ENCODE measurements at places on chromosomes 7 and 10. TPM values are rescaled to one million over a fixed set of nuclear protein-coding genes. Genes with fewer than 3 reads are reported as not detected.
A peak's percentile ranks its signal among the peaks of the same experiment; 100 is the strongest.

GRCh38 chr10:78405736-78406135, 372.1 kb downstream of the RPS24 start:
- H3K27ac ChIP-seq = no peak overlapping the region
- H3K4me1 ChIP-seq = no peaks in the 10 kb centered on the region
- DNase-seq = peak; percentile 29
- no peak overlapping the region for H3K4me3 ChIP-seq
- H3K27me3 ChIP-seq = no peaks in the 10 kb centered on the region

- DNase-seq = no peak
- H3K4me3 ChIP-seq = no peak overlapping the region
- no peaks in the 10 kb centered on the region for H3K27me3 ChIP-seq
Observed at GRCh38 chr7:152513861-152514770, 78.3 kb upstream of the KMT2C start.

GRCh38 chr7:82347808-82348207, 95.8 kb downstream of the CACNA2D1 start:
- no peak for DNase-seq
- no peak overlapping the region for H3K27ac ChIP-seq
- no peaks in the 10 kb centered on the region for H3K36me3 ChIP-seq
- no peak overlapping the region for H3K4me3 ChIP-seq

- H3K36me3 ChIP-seq = no peaks in the 10 kb centered on the region
- DNase-seq = no peak
- H3K27me3 ChIP-seq = no peaks in the 10 kb centered on the region
- no peaks in the 10 kb centered on the region for H3K4me1 ChIP-seq
- H3K27ac ChIP-seq = no peak overlapping the region
Observed at GRCh38 chr10:75375838-75376237, 25.7 kb downstream of the ZNF503 start.

DNA sequence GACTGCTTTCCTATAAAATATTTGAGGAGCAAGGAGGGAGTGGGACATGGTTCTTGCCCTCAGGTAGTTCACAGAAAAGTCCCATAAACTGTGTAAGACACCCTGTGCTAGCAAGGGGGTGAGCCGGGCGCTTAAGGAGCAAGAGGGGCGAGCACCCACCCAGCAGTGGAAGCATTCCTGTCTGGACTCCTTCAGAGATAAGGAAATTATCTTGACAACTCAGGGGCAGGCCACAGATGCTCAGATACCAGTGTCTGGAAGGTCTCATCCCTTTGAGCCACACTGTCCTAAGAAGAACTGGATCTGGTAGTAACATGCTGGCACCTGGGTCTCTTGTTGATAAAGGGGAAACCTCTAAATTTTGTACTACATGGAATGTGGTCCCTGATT, 54.1 kb downstream of the DAGLB start:
- H3K4me3 ChIP-seq = no peak overlapping the region
- peaks cover 8% of the 10 kb centered on the region for H3K4me1 ChIP-seq

DNA sequence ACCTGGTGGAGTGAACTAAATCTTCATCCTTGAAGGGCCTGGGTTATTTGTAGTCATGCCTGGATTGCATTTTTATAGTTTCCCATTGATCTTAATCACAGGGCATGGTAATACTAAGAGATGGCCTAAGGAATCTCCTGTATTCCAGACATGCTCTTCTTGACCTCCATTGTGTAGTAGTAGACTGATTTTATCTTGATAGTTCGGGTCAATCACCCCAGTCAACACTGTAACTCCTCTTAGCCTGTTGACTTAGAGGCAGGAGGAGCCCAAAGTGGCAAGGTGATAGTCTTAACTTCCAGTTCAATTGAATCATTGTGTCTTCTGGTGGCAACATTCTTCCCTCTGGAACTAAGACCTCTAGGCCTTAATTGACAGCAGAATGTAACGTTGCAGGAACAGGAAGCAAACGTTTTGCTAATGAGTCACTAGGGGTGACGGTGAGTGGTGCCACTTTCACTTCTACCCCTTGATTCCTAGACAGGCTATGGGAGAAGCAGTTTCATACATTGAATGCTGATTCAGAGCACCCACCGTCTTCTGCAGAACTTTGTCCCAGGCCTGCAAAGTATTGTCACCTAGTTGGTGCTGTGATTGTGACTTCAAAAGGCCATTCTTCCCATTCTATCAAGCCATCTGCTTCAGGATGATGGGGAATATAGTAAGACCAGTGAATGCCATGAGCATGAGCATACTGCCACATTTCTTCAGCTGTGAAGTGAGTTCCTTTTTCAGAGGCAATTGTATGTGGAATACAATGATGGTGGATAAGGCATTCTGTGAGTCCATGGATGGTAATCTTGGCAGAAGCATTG, 24.0 kb upstream of the PAPSS2 start:
- peak overlapping the region; percentile 19 for H3K27ac ChIP-seq
- no peak for DNase-seq
- H3K36me3 ChIP-seq = no peaks in the 10 kb centered on the region
- no peaks in the 10 kb centered on the region for H3K27me3 ChIP-seq
- no peak overlapping the region for H3K4me3 ChIP-seq

DNA sequence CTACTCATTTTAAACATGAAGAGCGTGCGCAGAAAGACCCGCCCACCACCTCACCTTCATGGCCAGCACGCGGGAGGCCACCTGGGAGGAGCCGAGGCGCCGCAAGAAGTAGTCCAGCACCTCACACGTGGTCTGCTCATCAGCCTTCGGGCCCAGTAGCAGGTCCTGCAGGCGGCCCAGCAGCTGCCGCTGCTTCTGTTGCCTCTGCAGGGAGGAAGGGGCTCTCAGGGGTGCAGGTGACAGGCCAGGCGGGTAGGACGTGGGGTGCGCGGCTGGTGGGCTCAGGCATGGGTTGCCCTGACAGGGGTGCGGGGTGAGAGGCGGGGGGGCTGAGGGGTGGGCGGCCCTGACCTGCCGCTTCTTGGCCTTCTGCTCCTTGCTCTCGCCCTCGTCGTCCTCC, 17.6 kb downstream of the INTS1 start:
- no peaks in the 10 kb centered on the region for H3K4me1 ChIP-seq
- H3K27ac ChIP-seq = no peak overlapping the region
- no peak for DNase-seq

DNA sequence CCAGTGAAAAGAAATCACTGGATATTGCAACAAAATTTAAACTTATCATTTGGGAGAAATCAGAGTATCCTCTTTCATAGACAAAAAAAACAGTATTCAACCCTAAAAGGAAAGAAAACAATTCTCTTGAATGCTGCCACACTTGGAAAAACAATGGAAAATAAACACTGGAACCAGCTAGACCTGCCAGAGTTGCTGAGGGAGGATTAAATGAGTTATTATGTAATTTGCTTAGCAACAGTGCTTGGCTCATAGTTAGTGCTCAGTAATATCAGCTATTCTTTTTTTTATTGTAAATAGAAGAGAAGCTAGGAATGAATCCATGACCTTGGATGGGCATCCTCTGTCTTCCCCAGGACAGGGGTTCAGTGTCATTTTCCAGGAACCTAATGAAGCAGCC, 11.0 kb upstream of the ZNF273 start:
- no peak overlapping the region for H3K4me3 ChIP-seq
- no peaks in the 10 kb centered on the region for H3K27me3 ChIP-seq
- H3K4me1 ChIP-seq = peaks cover 13% of the 10 kb centered on the region
- no peak for DNase-seq

GRCh38 chr10:43039624-43040481, 37.0 kb upstream of the RET start:
- H3K4me1 ChIP-seq = no peaks in the 10 kb centered on the region
- no peak overlapping the region for H3K27ac ChIP-seq
- no peaks in the 10 kb centered on the region for H3K27me3 ChIP-seq
- DNase-seq = peak; percentile 38
- H3K4me3 ChIP-seq = no peak overlapping the region
- H3K36me3 ChIP-seq = no peaks in the 10 kb centered on the region

DNA sequence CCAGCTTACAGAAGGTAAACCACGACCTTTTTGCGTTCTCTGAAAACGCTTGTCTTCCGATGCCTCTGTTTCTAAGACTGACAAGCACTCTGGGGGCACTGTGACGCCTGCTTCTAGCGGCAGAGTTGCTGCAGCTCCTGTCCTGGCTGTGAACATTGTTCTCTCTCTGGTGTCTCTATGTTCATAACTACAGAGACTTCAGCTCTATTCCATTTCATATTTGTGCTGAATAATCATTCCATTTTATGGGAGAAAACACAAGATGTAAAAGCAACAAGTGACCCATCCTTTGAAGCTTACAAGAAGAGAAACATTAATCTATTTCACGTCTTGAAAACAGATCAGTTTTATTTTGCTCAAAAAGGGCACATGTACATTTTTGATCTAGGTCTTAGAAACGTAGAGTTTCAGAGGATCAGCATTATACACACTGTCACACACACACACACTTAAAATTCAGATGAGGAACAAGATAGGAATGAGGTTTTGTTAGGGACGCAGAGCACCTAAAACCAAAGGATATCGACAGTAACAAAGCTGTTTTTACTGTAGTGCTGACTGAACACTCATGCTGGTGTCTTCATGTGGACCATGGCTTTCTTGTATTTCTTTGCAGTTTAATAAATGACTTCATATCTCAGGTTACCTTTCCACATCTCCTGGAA, 3.0 kb downstream of the IKZF1 start:
- DNase-seq = no peak
- H3K36me3 ChIP-seq = no peaks in the 10 kb centered on the region
- H3K4me1 ChIP-seq = no peaks in the 10 kb centered on the region
- H3K27ac ChIP-seq = peak overlapping the region; percentile 84
- peak overlapping the region; percentile 65 for H3K4me3 ChIP-seq

DNA sequence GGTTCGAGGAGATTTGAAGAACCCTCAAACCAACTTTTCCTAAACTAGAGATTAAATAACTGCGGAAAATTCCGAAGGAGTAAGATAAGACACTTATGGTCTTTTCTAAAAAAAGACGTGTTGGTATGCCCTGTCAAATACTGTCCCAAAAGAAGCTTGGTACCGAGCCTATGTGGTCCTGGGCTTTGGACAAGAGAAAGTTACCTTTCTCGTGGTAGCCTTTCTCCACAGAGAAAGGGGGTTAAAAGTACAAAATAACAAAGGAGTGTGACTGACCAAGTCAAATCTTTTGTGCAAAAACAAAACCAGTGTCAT, 56.2 kb upstream of the JCAD start:
- no peak overlapping the region for H3K4me3 ChIP-seq
- no peaks in the 10 kb centered on the region for H3K36me3 ChIP-seq
- H3K27ac ChIP-seq = no peak overlapping the region
- DNase-seq = no peak
- no peaks in the 10 kb centered on the region for H3K27me3 ChIP-seq

DNA sequence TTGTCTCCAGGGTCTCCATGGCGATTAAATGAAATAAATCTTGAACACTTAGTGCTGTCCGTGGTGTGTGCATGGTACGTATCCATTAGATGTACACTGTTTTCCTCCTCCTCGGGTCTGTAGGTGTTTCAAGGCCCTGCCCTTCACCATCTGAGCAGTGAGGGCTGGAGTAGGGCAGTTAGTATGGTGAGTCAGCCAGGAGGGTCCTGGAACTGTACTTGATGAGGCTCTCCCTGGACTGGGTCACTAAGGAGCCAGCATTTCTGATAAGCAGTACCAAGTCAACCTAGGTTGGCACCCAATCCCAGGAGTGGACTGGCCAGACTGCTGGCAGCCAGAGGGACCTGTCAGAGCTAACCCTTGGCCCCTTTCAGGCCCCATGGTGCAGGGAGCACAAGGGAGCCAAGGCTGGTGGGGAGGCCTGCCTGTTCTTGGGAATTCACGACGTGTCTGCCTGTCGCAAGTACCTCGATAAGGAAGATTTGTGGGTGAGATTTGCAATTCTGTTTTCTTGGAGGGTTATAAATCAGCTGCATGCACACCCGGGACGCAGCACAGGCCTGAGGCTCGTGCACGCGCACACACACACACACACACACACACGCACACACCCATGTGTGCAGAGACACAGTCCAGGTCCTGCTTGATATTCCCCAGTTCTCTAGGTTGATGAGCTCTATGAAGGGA, 114.2 kb downstream of the ZMIZ1 start:
- peaks cover 6% of the 10 kb centered on the region for H3K4me1 ChIP-seq
- no peak for DNase-seq

DNA sequence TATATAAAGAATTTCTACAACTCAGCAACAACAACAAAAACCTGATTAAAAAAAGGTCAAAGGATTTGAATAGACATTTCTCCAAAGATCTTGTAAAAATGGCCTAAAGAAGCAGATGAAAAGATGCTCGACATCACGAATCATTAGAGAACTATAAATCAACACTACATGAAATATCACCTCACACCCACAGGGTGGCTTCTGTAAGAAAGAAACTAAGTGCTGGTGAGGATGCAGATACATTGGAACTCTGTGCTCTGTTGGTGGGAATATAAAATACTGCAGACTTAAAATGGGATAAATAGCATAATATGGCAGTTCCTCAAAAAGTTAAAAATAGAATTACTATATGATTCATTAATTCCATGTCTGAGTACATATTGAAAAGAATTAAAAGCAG, 38.3 kb upstream of the CDCA7L start:
- H3K4me3 ChIP-seq = no peak overlapping the region
- no peak for DNase-seq

DNA sequence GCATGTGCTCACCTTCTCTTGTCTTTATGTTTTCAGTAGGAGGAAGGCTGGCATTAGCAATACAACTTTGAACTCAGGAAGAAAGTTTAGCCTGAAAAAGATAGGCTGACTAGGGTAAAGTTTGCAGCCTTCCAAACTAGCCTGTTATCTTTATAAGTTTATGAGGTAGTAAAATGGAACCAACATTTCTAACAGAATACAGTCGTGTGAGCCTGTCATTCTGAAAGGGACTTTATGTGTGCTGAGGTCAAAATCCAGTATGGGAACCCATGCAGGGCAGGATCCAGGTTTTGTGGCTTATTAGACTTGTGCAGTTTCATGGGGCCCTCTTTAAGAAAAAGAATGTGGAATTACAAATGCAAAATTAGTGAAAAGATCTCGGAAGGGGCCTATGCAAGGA, 201.0 kb upstream of the PRPS1L1 start:
- H3K36me3 ChIP-seq = no peaks in the 10 kb centered on the region
- H3K4me1 ChIP-seq = no peaks in the 10 kb centered on the region
- no peak overlapping the region for H3K4me3 ChIP-seq

- no peak overlapping the region for H3K27ac ChIP-seq
- no peaks in the 10 kb centered on the region for H3K36me3 ChIP-seq
- no peak for DNase-seq
- no peaks in the 10 kb centered on the region for H3K27me3 ChIP-seq
Observed at GRCh38 chr10:30216821-30217220, 132.3 kb downstream of the MTPAP start.

GRCh38 chr7:91915401-91916050, 25.1 kb upstream of the AKAP9 start:
- DNase-seq = no peak
- no peaks in the 10 kb centered on the region for H3K36me3 ChIP-seq
- H3K27ac ChIP-seq = no peak overlapping the region
- H3K4me3 ChIP-seq = no peak overlapping the region
- no peaks in the 10 kb centered on the region for H3K4me1 ChIP-seq
- no peaks in the 10 kb centered on the region for H3K27me3 ChIP-seq

TMEM270 gene
- not detected for total RNA-seq

KEL gene
- not detected for total RNA-seq

STN1 gene
- 9.5 TPM for total RNA-seq

AKR1B15 gene
- not detected for total RNA-seq

CYP3A4 gene
- 796 TPM for total RNA-seq

MYO1G gene
- 14.9 TPM for total RNA-seq

GSAP gene
- 30.1 TPM for total RNA-seq

GBX1 gene
- not detected for total RNA-seq

POLR2J2 gene
- 4.1 TPM for total RNA-seq

C10orf105 gene
- total RNA-seq = not detected

MMRN2 gene
- 16.5 TPM for total RNA-seq
